ENCODE measurements at places on chromosomes 16 and 17. TPM values are rescaled to one million over a fixed set of nuclear protein-coding genes. Genes with fewer than 3 reads are reported as not detected.
A peak's percentile ranks its signal among the peaks of the same experiment; 100 is the strongest.

GRCh38 chr16:19116711-19117449, 3.1 kb downstream of the ITPRIPL2 start:
- DNase-seq = no peak

- DNase-seq = no peak
Measured at GRCh38 chr16:11493531-11493929, 93.2 kb downstream of the LITAF start.

DNA sequence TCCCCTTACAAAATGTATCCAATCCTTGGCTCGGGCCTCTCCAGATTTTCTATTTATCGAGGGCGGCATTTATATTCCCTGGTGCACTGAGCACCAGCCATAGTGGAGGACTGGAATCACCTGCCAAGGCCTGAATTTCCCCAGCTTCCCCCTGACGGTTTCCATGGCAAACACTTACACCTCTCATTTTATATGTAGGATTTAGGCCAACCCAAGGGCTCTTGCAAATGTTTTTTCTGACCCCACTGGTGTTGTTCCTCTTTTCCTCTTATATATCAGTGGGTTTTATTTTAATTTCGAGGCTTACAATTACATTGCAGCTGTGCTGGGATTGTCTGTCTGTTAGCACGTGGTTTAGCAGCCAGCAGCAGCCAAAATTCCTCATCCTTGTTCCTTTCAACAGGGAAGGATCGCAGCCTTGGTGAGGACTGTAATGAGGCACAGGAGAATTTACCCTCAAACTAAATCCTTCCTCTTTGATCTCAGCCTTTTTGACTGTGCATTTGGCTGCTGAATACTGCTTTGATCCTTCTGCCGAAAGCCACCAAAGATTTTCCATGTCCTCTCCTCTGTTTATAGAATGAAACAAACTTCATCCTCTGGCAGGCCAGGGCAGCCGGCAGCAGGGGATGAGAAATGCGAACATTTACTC, 26.5 kb upstream of the CES5A start:
- no peak for DNase-seq

DNA sequence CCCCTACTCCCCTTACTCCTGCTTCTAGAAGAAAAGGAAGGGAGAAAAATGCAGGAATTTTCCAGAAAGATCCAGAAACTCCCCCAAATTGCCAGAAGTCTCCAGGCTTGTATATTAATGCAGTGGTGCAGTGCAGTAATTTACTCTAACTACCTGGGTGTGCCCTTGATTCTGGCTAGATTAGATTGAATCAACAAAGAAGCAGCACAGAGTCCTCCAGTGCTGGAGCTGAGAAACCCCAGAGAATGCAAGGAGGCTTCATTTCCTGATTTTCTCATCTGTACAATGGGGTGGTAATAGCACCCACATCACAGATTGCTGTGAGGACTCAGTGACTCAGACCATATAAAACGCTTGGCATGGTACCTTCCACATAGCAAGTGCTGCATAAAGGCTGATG, 247.3 kb upstream of the RPL38 start:
- DNase-seq = no peak

DNA sequence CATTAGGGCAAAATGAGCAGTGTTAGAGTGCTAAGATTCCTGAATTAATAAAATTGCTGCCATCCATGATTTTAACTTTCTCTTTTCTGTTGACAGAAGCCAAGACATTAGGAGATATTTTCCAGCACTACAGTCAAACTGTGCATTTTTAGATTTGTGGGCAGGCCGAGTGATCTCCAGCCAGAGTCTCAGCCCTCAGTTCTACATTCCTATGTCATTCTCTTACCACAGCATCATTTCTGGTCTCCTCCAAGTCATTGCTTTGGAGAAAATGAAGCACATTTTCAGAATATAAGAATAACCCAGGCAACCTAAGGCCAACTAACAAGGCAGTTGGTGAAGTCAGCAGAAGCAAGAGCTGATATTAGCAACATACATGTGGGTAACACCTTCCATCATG, 74.6 kb upstream of the NUDT7 start:
- DNase-seq = no peak

GRCh38 chr16:86258713-86259112, 251.6 kb upstream of the FOXF1 start:
- no peak for DNase-seq

DNA sequence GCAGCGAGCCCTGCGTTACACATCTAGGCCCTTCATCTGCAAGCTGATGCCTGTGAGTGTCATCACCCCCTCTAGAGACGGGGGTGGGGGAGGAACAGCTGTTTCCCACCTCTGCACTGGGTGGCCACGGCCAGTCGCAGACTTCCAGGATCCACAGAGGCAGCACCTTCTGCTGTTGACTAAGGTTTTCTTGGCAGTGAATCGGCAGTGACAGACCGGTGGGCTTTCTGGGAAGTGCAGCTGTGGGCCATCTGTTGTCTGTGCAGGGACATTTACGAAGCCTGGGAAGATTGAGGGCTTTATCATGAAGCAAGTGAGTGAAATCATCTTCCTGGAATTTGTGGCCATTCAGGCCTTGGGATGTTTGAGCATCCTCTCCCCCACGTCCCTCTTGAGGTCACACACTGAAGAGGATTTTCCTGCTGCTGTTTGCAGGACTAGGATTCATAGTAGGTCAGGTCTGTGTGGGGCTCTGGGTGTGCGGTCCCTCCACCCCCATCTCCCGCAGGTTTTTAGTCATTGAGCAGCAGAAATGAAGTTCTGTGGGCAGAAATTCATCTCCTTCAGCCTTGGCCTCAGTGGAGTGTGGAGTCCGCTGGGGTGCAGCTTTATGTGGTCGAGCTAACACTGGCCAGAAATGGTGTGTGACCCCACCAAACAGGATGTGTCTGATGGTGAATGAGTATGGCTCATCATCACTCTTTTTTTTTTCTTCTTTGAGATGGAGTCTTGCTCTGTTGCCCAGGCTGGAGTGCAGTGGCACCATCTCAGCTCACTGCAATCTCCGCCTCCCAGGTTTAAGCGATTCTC, 12.0 kb downstream of the PGS1 start:
- peak; percentile 63 for DNase-seq

- DNase-seq = no peak
Measured at GRCh38 chr16:15460601-15461000, 26.2 kb downstream of the BMERB1 start.

DNA sequence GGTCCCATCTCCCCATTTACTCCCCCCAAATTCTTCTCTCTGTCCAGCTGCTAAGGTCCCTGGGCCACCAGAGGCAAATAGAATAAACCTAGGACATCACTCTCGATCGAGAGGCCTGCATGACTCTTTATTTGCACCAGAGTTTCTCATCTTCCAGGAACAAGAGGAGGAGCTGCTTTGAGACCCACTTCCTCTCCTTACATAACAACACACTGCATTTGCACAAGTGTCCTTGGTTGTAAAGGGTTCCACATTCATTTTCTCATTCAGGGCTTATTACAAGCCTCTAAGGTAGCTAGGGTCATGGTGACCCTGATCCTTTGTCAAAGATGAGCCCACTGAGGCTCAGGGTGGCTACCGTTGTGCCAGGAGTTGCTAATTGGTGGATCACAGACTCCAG, 38.1 kb upstream of the RHOT1 start:
- DNase-seq = no peak

DNA sequence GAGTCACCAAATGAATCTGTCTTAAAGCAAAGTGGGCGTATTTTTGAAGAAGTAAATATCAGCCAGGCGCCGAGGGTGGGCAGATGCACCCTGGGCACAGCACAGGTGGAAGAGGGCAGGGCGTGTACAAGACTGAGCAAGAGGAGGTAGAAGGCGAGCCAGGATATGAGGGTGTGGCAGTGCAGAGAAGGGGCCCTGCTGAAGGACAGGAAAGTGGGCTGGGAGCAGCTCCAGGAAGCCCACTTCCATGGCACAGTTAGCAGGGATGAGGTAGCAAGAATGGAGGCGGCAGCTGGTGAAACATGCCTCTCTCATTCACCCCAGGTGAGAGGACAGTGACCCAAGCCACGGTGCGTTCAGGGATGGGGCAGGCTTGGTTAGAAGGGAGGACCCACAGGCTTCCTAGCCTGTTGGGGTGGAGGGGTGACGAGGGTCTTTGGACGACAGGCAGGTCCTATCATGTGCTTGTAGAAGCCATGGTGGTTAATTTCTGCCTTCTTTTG, 149.3 kb downstream of the CLEC16A start:
- DNase-seq = no peak

GRCh38 chr16:29736112-29736511, 9.7 kb downstream of the C16orf54 start:
- DNase-seq = no peak

DNA sequence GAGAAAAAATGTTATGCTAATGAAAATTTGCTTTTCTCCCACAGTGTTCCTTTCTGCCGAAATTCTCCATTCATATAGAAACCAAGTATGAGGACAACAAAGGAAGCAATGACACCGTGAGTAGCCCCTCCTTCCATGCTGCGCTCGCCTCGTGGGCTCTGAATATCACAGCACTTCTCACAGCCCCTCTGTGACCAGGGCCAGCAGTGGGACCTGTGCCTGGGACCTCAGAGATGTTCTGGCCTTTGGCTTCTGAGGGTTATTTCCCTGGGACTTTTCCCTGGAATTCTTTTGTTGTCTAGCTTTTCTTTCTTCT, 139.6 kb upstream of the NOL11 start:
- no peak for DNase-seq

DNA sequence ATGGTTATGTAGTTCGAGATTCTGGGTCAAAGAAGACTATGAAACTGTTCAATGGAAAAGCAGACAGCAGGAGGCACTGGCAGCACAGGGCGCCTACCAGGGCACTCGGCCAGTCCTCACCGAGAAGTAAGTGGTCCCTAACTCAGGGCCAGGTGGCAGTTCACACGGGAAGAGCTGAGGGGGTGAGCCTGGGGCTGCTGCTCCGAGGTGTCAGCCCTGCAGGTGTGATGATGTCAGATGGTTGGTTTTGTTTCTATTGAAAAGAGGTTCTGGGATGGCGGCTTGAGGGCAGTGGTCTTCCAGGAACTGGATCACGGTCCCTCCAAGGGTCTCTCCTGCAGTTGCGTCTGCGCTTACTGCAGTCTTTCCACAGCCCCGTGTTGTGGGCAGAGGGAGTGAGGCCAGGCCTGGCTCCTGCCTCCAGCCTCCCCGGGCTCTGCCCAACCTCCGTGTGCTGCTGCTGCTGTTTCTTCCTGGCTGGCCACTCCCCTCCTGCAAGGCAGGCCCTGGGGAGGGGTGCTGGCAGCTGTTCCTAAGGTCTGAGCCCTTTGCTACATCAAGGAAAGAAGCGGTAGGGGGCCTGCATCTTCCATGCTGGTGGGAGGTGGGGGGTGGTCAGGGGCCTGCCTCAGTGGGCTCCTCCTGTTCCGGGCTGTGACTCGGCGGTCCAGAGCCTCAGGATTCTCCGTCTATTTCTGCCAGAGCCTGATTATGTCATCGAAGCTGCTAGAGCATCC, 22.6 kb downstream of the RNF213 start:
- no peak for DNase-seq

DNA sequence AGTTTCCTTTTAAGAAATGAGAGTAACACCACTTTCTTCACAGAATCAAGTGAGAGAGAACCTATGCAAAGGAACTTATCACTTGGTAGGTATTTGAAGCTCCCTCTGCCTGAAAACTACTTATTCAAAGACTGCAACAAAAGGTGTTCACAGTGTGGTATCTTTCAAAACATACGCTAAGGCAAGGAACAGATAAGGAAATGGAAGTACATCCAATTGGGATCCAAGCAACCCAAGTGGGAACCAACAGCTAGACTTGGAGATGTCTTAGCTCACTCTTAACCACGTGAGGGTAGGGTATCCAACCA, 431 bp upstream of the PPM1E start:
- no peak for DNase-seq

The CES1 gene
- 97.4 TPM for total RNA-seq

The DLX3 gene
- total RNA-seq = 3.9 TPM

The ABCA9 gene
- total RNA-seq = 0.19 TPM

The NRN1L gene
- not detected for total RNA-seq

The KCNJ18 gene
- total RNA-seq = not detected

The CES5A gene
- total RNA-seq = not detected

Measured in Caco-2 (cell line).